ENCODE measurements at places on chromosomes 5 and 9.

- no peak for DNase-seq
These were observed 560 bp downstream of the DOCK2 start for GRCh38 chr5:169637549-169638121.

GRCh38 chr9:4366591-4367330 lies 66.9 kb upstream of the GLIS3 start:
- DNase-seq, result no peak

- no peak for DNase-seq
These were observed 16.5 kb upstream of the AFF4 start for GRCh38 chr5:132979976-132980375.

- no peak for DNase-seq
These were observed 139.3 kb downstream of the AUH start for GRCh38 chr9:91222457-91222856.

- no peak for DNase-seq
These were observed 18.8 kb upstream of the FCN1 start for GRCh38 chr9:134936346-134937163.

GRCh38 chr5:54390015-54390414 lies 65.5 kb upstream of the HSPB3 start:
- no peak for DNase-seq

GRCh38 chr9:79984429-79985067 lies 412.8 kb downstream of the TLE4 start:
- no peak for DNase-seq

DNA sequence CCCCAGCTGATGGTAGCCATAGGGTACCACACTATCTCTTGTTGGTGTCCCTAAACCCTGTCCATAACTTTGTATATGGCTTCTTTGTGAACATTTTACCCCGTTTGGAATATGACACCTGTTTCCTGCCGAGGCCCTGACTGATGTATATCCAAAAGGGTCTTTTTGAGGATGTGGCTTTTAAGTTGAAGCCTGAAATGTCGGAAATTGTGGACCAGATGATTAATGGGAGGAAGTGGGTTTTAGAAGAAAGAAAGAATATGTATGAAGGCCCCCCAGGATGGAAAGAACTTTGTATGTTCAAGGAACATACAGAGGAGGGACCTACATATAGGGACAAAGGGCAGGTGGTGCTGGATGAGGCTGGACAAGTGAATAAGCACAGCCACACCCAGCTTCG lies 16.7 kb upstream of the TNFSF8 start:
- DNase-seq, result no peak

GRCh38 chr9:35035851-35036701 lies 36.3 kb downstream of the VCP start:
- DNase-seq, result no peak

GRCh38 chr9:115635680-115636383 lies 517.8 kb upstream of the PAPPA start:
- no peak for DNase-seq

Measured in cortex of kidney (tissue), 1 donor.